Pulmonary artery endothelial cell (primary cell): ENCODE measurements at places on chromosomes 5 and 9.

- DNase-seq = no peak
Observed at GRCh38 chr9:2967766-2968165, 123.9 kb upstream of the PUM3 start.

- DNase-seq = no peak
Observed at GRCh38 chr5:10702911-10703491, 58.0 kb downstream of the DAP start.

GRCh38 chr9:99432075-99432474 lies 210.0 kb downstream of the SEC61B start:
- DNase-seq = no peak

DNA sequence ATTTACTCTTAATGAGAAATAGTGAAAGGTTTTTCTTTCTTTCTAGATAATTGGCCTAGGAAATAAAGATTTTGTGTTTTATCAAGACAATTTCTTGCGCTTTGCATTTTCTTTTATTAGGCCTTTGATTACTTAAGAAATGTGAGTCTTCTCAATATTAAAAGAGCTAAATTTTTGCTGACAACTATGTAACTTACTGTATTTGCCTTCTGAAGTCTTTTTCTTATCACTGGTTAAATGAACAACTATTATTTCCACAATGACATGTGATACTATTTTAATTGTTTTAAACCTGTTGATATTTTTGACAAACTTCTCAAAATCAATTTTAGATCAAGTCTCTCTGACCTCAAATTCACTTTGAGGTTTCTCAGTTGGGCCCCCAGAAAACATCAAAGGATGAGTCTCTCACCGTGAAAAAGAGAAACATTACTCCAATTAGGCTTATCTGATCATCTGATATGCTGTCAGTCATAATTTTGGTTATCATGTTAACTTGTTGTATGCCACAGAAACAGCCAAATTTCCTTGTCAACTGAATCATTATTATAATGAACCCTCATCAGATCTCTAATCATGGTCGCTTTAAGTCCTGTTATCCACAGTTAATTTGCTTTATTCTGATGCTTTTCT lies 48.8 kb downstream of the RAPGEF1 start:
- DNase-seq = no peak

- DNase-seq = no peak
Observed at GRCh38 chr9:114906922-114907571, 23.3 kb downstream of the TNFSF8 start.

- no peak for DNase-seq
Observed at GRCh38 chr9:91147079-91147708, 214.5 kb downstream of the AUH start.

- no peak for DNase-seq
Observed at GRCh38 chr5:175383350-175383749, 60.6 kb downstream of the DRD1 start.

- no peak for DNase-seq
Observed at GRCh38 chr5:64790210-64790609, 21.5 kb downstream of the CWC27 start.

- no peak for DNase-seq
Observed at GRCh38 chr5:1946776-1947175, 64.1 kb upstream of the IRX4 start.

DNA sequence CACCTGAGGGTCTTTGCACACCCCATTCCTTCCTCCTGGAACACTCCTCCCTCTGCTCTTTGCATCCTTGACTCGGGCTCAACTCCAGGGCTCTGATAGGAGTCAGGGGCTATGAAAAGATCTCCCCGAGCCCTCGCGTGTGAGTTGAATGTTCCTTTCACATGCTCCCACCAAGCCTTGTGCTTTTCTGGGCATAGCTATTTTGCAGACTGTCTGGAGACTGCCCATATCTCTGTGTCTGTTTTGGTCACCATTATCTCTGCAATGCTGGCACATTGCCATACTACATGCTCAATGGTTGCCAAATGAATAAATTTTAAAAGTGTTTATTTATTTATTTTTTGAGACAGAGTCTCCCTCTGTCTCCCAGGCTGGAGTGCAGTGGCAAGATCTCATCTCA lies 56.9 kb upstream of the PLPP1 start:
- no peak for DNase-seq

DNA sequence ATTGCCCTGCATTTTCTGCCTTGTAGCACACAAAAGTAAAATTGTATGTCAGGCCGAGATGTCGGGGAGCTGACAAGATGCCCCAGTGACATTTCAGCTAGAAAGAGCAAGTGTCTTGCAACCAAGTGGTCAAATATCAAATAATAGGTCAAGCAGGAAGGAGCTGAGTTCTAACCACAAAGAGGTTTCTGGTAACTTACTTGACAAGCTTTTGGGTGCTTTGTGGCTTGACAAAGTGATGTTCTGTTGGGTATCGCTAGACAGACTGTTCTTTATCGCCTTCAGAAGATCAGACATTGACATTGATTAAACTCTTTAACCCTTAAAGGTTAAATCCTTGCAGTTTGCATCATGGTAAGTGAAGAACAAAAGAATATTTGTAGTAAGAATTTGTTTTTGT lies 419.9 kb downstream of the CCDC171 start:
- no peak for DNase-seq

DNA sequence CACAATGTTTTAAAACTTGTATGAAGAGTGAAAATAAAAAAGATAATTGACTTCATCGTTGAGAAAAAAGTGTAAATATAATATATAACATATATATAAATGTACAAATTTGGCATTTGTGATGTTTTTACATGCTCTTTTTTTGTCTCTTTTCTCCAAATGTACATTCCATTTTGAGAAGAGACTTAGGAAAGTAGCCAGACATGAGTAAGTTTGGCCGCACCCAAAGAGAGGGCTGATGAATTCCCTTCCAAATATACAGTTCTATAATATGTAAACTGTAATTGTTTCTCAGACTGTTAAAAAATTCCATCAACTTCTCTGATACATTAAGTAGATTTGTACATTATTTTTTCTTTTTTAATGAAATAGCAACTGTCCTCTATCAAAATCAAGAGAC lies 193.2 kb upstream of the MAP3K1 start:
- DNase-seq = no peak

DNA sequence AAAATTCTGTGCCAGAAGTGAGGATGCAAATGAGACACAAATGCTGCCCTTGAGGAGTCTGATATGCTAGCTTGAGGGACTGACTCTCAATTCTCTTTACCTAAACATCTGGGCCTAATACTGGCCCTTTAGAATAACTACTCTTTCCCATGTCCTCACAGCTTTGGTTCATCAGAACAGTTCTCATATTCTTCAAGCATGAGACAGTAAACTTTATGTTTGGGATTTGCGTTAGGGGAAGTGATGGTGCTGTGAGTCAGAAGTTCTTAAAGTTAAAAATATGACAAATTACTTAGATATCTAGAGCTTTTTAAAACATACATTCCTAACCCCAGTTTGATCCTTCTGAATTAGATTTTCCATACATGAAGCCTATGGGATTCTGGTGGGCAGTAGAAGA lies 665.0 kb upstream of the RGMB start:
- DNase-seq = peak; percentile 32

- DNase-seq = no peak
Observed at GRCh38 chr5:154756868-154757813, 2.0 kb downstream of the LARP1 start.

DNA sequence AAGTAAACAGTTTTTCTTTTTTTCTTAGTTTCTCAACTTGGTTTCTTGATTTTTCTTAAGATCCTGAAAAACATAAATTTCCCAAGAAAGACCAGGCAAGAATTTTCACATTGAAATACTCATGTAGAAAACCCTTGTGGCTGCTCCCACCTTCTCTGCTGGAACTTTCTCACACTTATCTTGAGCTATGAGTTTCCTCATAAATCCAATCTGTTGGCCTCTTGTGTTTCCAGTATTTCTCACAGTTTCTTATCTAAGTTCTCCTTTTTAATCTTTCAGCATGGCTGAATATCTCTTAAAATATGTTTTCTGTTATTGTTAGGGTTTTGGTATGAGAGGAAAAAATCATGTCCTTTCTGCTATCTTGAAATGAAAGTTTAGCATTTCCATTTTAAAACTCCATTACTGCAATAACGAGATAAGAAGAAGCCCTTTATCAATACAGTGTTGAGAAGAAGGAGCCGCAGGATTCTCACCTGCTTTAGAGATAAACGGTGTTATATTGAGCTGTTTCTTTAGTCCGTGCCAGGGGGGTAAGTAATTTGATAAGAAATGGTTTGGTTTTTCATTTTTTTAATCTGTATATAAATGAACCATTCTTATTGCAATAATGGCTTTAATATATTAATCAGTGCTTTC lies 89.3 kb downstream of the ALDH1A1 start:
- DNase-seq = no peak

- no peak for DNase-seq
Observed at GRCh38 chr9:130325921-130326320, 60.4 kb downstream of the HMCN2 start.

- no peak for DNase-seq
Observed at GRCh38 chr9:123651273-123651672, 278.7 kb downstream of the DENND1A start.

DNA sequence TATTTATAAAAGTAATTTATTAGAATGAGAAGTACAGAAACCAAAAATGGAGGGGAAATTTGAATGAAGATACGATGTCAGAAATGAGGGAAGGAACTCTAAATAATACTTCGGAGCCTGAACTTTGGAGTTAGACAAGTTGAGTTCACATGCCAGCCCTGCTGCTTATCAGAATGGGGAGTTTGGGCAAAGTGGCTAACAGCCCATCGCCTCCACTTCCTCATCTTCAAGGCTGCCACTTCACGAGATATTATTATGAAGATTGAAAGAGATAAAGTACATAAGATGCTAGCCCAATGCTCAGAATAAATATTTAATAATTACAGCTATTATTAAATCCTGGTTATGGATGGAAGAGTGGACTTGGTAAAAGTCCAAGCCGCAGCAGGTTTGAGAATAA lies 56.2 kb upstream of the ABCA1 start:
- DNase-seq = no peak

- DNase-seq = no peak
Observed at GRCh38 chr9:281741-282645, 67.3 kb downstream of the DOCK8 start.

GRCh38 chr5:140362311-140362710 lies 2.3 kb downstream of the SLC4A9 start:
- no peak for DNase-seq
